Sciatic nerve (tissue), 2 donors: ENCODE measurements at places on chromosomes 13 and 19.

GRCh38 chr13:109130093-109130835, 500.9 kb downstream of the MYO16 start:
- DNase-seq: no peak

GRCh38 chr19:50679177-50680125, 30.2 kb downstream of the C19orf81 start:
- peak; percentile 88 for DNase-seq

GRCh38 chr19:38375748-38376147, 1.4 kb downstream of the PSMD8 start:
- DNase-seq: no peak

DNA sequence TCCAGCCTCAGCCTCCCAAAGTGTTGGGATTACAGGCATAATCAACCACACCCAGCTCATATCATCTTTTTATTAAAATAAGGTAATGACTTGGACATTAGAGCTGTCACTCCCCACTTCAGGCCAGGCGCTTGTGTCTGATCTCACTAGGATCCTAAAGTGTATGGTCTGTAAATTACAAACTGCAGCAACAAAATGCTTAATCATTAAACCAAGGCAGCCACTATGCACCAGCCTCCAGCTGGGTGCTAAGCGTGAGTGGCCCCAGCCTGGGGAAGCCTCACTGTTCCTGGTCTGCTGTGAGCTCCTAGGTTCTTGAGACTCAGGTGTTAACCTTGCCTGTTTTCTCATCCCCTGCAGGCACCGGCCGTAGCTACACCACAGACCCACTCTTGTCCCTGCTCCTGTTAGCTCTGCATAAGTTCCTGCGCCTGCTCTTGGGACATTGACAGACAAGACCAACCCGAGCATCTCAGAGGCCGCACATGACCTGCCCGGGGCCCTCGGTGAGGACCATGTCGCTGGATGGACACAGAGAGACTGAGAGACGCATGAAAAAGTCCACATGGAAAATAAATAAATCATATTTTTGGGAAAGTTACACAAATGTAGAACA, 37.8 kb downstream of the VSTM2B start:
- DNase-seq: no peak

GRCh38 chr19:48444936-48445200, 915 bp upstream of the GRWD1 start:
- DNase-seq: no peak

- peak; percentile 88 for DNase-seq
Observed at GRCh38 chr19:17576758-17577456, 21.5 kb downstream of the COLGALT1 start.

DNA sequence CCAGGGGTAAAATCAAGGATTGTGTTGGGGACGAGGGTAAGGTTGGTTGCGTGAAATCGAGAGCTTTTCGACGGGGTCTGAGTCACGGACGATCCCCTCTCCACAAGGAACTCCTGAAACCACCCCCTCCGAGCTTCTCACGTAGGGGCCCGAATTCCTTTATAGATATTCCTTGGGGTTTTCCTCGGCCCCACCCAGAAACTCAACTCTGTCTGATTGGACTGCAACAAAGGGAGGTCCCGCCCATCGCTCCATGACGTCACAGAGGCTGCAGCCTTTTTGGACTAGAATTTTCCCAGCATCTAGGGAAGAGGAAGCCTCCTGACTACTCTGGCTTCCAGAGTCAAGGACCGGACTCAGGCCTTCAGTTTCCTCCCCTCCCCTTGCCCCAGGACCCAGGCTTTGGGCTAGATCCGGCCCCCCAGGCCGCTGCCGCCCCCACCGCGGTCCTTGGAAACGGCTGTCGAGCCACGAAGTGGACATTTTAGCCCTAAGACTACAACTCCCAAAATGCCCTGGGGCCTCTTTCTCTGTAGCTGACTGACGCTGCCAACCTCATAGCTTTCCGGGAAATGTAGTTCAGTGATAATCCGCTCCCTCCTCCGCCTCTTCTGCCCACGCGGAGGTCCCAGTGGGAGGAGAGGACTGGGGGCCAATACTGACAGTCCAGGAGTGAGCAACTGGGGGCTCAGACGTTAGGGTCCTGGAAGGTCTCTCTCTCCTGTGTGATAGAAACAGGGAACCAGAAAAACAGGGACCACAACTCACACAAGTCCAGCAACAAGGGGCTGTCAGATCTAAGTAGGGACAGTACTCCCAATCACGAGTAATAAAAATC, at the start of gene IZUMO1:
Gene IZUMO1, minus strand, starts transcription at position 172 of the 838 bp plus-strand sequence. CDS start 1,050 bp downstream, outside the sequence.
- peak; percentile 83 for DNase-seq

GRCh38 chr13:103788061-103788652, 721.9 kb upstream of the SLC10A2 start:
- no peak for DNase-seq

DNA sequence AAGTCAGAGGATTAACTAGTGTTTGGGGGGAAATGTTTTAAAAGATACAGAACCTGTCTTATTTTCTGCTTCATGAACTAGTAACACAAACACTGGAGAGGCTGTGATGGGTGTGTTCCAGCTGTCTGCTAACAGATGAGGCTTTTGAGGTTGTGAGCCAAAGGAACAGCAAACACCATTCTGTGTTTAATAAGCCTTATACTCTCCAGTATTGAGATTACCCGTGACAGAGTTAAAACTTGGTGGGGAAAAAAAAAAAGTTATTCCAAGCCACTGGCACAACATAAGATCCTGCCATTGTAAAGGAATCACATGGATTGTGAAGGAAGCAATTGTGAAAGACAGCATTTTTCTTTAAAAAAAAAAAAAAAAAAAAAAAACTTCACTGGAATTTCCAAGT, 48.4 kb downstream of the KCTD12 start:
- DNase-seq: no peak
